WERI-Rb-1 (cell line): ENCODE measurements at places on chromosomes 1 and 21.

- DNase-seq: no peak
Measured at GRCh38 chr1:230393722-230394121, 32.4 kb downstream of the PGBD5 start.

GRCh38 chr1:230752407-230752806 lies 5.2 kb downstream of the CAPN9 start:
- DNase-seq: no peak

GRCh38 chr1:240515505-240515904 lies 96.5 kb downstream of the GREM2 start:
- no peak for DNase-seq

GRCh38 chr1:86505564-86505902 lies 36.8 kb downstream of the CLCA1 start:
- DNase-seq: no peak

GRCh38 chr1:161185732-161186311 lies 8.5 kb upstream of the B4GALT3 start:
- DNase-seq: no peak

GRCh38 chr21:45050345-45050796 lies 24.0 kb upstream of the ADARB1 start:
- DNase-seq: no peak

DNA sequence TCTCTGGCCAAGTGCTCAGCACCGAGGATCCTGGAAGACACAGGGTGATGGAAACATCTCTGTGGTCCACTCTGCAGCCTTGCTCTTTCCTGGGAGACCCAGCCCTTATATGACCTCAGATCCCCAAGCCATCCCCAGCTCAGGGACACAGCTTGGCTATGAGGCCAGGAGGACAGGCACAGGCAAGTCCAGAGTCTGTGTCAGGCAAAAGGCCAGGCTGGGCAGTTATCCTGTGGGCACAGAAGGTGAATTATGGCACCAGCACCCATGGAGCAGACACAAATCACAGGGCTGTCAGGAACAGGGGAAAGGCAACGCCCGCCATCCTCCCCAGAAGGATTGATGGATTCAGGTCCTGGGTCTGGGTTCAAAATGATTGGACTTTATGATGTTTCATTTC lies 52.1 kb upstream of the SCMH1 start:
- DNase-seq: no peak

- DNase-seq: no peak
Measured at GRCh38 chr1:206666031-206666561, 18.6 kb upstream of the MAPKAPK2 start.

DNA sequence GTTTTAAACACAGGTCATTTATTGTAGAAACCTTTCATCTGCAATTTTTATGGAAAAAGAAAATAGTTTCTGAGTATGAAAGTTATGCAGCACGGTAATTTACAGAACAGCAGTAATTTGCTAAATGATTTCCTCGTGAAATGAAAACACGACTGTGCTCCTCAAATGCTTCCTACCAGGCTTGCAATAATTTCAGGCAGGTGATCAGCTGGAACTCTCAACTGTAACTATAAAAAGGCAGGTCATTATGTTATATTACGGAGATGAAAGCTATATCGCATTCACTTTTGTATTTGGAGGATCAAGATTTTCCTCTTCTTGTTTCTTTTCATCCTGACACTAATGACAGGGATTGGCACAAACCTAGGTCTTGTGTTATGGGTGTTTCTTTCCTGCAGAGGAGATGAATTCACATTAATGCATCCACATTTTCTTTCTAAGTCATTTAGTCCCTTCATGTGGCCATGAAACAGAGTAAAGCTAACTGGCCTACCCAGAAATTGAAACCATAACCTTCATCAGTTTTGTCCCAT lies 57.4 kb downstream of the SAMSN1 start:
- DNase-seq: no peak

DNA sequence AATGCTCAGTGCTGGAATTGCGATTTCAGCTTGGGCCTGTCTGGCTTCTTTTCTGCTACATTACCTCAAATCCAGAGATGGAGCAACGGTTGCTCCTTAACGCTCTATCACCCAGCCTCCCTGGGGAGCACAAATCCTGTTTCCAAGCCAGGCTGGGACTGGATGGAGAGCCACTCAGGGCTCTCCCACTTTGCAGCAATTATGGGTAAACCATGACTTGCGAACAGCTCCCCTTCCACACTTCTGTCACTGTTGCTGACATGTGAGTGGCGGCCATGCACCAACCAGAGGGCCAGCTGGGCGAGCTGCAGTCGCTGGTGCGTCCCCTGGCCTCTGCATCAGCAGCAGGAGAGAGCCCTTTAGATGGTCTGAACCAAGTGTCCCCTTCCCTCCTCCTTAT lies 65.1 kb upstream of the RAB4A start:
- no peak for DNase-seq

DNA sequence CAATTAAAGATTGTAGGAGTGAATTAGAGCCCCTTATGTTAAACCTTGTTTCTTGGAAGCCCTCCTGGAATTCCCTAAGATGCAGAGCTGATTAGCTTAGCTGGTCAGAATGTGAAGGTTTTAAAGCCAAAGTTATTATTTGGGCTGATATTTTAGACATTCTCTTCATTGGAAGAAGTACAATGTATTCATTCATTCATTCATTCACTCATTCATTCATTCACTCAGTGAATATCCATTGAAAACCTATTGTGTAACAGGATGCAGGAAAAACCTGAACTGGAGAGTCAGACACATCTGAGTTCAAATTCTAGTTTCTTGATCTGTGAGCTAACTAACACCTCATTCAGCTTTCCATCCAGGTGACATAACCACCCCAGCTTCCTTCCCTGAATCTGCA lies 29.7 kb downstream of the DDR2 start:
- no peak for DNase-seq

DNA sequence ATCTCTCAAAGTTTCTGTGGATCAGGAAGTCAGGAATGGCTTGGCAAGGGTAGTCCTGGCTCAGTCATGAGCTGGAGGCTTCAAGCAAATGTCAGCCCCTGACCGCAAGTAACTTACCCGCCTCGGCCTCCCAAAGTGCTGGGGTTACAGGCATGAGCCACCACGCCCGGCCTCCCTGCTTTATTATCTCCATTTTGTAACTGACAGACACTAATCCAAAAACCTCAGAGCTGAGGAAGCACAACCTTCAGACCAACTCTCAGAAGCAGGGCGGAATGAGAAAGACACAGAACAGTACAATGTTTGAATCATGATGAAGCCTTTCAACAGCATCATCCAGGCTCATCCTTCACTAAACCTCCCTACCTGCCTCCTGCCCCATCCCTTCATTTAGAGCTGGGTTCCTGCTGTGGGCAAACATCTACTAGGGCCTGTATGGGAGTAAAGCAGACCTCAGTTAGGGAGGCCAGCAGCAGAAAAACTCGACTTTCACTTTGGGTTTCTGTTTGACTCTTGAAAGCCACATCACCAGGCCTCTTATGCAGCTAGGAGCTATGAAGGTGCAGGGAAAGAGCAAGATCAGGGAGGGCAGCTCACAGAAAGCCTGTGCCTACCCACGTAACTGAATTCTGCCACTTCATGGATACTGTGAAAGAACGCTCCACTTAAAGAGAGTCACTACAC lies 84.4 kb upstream of the RAB4A start:
- DNase-seq: no peak

DNA sequence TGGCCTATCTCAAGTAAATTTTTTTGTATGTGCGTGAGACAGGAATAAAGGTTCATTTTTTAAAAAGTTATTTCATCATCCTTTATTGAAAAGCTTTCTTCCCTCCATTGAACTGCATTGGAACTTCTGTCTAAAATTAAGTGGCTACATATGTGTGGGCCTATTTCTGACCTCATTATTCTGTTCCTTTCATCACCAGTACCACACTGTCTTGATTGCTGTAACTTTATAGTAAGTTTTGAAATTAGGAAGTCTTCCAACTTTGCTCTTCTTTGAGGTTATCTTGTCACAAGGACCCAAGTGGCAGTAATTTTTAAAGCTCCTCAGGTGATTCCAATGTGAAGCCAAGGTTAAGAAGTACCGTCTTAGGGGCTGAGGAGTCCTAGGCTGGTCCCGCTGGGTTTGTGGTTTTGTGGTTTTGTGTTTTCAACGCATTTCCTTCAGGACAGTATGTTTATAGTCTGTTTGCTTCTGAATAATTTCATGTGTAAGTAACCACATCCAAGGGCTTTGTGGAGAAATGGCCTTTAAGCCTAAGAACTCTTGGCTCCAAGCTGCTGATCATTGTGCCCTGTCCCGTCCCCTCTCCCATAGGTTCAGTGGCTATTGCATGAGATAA lies 12.4 kb upstream of the SCAF4 start:
- no peak for DNase-seq

GRCh38 chr1:240435996-240436566 lies 175.9 kb downstream of the GREM2 start:
- DNase-seq: no peak

- no peak for DNase-seq
Measured at GRCh38 chr1:117642963-117643362, 37.1 kb downstream of the TENT5C start.

DNA sequence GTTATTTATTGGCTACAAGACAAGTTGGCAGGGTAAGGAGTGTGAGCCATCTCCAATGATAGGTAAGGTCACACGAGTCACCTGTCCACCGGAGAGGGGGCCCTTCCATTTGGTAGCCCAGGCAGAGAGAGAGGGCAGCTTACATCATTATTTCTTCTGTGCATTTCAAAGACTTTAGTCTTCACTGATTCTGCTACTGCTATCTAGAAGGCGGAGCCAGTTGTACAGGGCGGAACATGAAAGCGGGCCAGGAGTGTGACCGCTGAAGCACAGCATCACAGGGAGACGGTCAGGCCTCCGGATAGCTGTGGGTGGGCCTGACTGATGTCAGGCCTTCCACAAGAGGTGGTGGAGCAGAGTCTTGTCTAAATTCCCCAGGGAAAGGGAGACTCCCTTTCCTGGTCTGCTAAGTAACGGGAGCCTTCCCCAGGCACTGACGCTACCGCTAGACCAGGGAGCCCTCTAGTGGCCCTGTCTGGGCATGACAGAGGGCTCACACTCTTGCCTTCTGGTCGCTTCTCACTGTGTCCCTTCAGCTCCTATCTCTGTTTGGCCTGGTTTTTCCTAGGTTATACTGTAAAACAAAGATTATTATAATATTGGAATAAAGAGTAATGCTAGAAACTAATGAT lies 36.7 kb downstream of the ZNF695 start:
- DNase-seq: peak; percentile 80

DNA sequence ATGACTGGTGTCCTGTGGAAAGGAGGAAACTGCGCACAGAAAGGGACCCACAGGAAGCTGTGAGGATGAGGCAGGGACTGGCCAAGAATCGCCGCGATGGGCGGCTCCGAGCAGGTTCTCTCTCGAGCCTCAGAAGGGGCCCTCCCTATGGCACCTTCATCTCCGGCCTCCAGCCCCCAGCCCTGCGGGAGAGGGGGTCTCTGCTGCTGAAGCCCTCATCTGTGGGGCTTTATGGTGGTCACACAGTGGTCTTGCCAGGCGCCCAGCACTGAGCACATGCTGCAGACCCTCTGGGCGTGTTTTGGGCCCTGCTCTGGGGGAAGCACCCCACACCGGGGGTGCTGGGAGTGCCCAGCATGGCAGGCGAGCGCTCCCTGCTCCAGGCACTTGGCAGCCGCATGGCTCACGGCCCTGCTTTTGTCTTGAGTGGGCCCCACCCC lies 86.6 kb upstream of the ACTRT2 start:
- no peak for DNase-seq

- DNase-seq: no peak
Measured at GRCh38 chr1:61647142-61647541, 77.8 kb downstream of the TM2D1 start.

GRCh38 chr1:230495076-230495475 lies 68.9 kb upstream of the PGBD5 start:
- DNase-seq: no peak

GRCh38 chr1:172607145-172607544 lies 51.8 kb upstream of the FASLG start:
- DNase-seq: no peak

- DNase-seq: no peak
Measured at GRCh38 chr1:2032737-2033136, 13.6 kb downstream of the GABRD start.

GRCh38 chr1:211625040-211625439 lies 46.1 kb upstream of the SLC30A1 start:
- peak; percentile 59 for DNase-seq

GRCh38 chr1:209205039-209205438 lies 378.5 kb upstream of the CAMK1G start:
- DNase-seq: no peak

DNA sequence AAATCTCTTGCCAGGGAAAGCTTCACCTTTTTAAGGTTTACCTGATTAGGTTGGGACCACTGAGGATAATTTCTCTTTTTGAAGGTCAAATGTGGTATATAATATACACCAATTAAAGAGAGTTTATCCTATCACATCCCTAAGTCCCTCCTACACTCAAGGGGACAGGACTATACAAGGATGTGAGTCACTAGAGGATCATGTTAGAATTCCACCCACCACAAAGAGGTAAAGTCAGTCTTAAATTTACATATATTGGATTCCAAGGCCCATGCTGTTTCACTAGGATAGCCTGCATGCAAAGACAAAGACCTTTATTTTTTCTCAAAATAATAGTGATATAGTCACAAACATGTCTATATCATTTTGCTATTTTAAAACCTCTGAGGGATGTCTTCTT lies 164.4 kb downstream of the GIPC2 start:
- DNase-seq: no peak

DNA sequence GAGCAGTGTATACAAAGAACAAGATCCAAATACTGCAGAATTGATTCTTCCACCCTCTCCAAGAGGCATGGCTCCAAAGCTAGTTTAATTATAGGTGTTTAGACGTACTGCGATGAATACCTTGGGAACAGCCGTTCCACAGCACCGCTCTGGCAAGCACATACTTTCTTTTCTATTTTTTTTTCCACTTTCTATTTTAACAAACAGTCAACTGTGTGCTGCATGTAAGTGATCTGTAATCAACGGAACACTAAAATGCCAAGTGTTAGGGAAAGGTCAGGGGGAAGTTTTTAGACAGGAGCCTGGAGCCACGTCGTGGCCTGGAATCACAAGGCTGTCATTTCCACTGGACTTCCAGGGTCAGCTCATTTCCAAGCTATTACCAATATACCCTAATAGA lies 486.4 kb upstream of the DAB1 start:
- DNase-seq: no peak

DNA sequence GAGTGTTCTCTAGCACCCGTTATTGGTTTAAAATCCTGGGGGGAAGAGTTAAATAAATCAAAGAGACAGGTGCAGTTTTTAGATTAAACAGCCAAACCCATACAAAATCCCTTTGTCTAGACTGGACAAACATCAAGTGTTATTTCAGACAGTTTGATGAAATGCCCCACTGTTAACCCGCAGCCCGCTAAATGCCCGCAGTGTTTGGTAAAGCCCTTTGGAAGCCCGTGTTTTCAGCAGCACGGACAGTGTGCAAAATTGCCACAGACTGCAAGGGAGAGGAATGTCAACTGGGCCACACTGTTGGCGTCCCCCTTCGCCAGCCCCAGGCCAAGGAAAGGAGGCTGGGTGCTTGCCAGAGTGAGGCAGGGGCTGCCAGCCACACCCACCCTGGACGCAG lies 26.6 kb downstream of the AJAP1 start:
- no peak for DNase-seq

GRCh38 chr1:220734571-220735326 lies 13.4 kb upstream of the MTARC2 start:
- DNase-seq: no peak
